Femur (tissue), 1 donor: ENCODE measurements at places on chromosomes 2 and 18.

DNA sequence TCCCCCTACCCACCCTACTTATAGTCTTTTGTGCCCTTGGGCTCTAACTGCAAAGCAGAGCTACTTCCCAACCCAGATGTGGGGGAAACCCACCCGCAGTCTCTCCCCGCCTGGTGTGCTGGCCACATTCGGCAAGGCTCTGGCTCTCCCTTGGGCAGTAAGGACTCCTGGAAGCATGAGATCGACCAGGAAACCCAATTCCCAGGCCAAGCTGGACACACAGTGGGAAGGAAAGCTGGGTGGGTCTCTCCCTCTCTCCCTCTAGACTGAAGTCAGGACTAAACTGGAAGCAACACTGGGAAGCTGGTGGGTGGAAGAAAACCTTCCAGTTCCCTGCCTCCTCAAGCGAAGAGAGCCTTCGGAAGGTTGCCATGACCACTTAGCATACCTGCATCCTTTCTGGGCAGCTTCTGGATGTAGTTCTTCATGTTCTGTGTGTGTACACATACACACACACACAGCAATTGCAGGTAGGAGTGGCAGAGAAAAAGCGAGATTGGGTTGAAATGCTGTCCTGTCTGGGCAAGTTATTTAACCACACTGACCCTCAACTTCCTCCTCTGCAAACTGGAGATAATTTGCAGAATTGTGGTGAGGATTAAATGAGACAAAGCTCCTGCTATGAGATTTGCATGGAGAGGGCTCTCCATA, 33.9 kb downstream of the ZBTB7C start:
- no peak for DNase-seq

- DNase-seq, result no peak
Measured at GRCh38 chr2:120350801-120351320, 4.9 kb downstream of the INHBB start.

DNA sequence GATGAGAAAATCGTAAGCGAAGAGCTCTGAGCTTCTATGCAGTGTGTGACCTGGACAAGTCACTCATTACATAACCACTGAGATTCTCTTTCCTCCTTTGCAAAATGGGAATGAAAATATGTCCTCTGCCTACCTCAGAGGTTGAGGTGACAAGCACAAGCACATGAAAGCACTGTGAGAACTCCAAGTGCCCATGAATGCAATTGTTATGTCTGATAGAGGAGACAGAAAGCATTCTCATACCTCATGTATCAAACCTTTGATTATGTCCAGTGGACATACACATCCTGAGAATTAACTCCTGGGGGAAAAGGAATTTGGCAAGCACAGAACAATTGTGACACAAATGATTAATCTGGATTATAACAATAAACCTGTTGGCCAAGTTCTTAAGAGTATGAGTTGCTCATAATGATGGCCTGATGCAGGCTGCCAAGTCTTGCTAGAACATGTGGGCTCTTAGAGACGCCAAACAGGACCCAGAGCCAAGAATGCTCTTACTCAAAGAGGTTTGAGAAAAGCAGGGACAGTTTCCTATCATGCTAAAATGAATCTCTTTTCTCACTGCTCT, 8.5 kb upstream of the RMDN2 start:
- peak; percentile 43 for DNase-seq

DNA sequence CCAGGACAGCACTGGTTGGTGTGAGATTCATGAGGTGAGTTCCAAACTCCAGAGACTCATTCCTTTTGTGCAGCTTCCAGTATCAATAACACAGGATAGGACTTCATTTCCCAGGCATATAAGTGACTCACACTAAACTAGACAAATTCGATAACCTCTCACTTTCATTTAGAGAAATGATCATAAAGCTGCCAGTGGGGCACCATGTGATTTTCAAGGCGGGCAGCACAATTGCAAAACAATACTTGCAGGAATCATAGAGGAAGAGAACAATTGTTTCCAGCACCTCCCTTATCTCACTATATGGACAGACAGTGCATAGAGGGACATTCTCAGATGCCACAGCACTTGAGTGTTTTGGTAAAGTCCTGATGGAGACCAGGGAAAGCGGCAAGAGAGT, 31.3 kb upstream of the DNAH7 start:
- no peak for DNase-seq
